Stimulated activated CD4-positive, alpha-beta T cell treated with anti-CD3 and anti-CD28 coated beads, TNF-alpha, amount 100 ng/mL, for 48 hours (primary cell): ENCODE measurements at places on chromosomes 6 and 20.

DNA sequence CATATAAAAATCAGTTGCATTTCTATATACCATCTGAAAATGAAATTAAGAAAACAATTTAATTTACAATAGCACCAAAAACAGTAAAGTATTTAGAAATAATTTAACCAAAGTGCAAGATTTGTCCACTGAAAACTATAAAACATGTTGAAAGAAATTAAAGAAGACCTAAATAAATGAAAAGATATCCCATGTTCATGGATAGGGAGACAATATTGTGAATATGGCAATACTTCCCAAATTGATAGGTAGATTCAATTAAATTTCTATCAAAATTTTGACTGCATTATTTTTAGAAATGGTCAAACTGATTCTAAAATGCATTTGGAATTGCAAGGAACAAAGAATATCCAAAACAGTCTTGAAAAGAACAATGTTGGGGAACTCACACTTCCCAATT lies 17.6 kb upstream of the POU3F2 start:
- DNase-seq: no peak

GRCh38 chr20:7967199-7967844 lies 27.1 kb upstream of the HAO1 start:
- no peak for DNase-seq

GRCh38 chr6:157036245-157036711 lies 259.1 kb downstream of the ARID1B start:
- no peak for DNase-seq

GRCh38 chr20:347640-348484 lies 951 bp downstream of the NRSN2 start:
- peak; percentile 47 for DNase-seq

- no peak for DNase-seq
Observed at GRCh38 chr6:107101686-107102413, 13.5 kb downstream of the BEND3 start.
